ENCODE measurements at places on chromosomes 5 and 9. TPM values are rescaled to one million over a fixed set of nuclear protein-coding genes. Genes with fewer than 3 reads are reported as not detected.

DNA sequence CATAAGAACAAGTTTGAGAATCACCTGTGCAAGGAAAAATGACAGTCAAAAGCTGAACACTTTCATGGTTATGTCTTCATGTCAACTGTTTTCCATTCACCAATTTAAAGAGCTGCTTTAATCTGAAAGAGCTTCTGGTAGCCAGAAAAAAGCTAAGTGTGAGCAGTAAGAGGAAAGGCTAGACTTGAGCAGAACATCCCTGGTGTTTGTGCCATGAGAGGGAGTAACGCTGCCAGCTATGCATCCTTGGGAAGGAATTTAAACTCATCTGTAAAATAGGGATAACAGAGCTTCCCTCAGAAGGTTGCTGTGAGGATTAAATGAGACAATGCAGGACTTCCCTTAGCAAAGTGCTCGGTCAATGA is 193.7 kb downstream of the MAPKAP1 start:
- DNase-seq: no peak

- peak; percentile 75 for DNase-seq
Observed at GRCh38 chr5:102670224-102670836, 84.8 kb upstream of the PAM start.

Gene IFNA21
- not detected for total RNA-seq

Gene ADAMTS13
- total RNA-seq: 5.1 TPM

All from H1 (cell line).